ENCODE measurements at places on chromosomes 6 and 20.

DNA sequence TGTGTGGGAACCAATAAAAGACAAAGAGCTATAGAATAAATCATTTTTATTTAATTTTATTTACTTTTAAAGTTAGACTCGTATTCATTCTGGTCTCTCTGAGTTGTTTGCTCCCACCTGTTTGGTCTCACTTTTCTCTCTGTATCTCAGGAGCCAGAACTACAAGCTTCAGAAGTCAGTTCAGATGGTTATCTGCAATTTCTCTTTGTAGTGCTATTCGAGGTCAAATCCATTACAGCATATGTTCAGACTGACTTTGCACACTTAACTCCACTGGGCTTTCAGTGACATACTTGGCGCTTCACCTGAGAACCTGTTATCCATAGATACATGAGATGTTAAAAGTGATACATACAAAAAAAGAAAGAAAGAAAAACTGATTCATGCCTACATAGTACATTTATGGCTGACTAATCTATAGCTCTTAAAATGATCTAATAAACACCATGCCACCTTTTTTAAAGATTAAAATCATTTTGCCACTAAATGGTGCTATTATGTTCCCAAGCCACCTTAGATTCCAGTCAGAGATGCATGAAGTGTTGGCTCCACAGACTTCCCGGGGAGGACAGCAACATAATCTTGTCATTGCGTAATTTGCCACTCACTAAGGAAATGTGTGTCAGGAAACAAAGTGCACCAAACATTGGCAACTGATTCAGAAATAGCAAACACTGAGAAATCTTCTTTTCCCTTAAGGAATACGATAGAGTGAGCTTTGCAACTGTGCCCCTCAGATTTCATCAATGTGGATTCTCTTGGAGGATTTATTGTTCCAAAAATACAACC, 396.7 kb downstream of the HACE1 start:
- no peak for DNase-seq

- no peak for DNase-seq
These were observed 294.8 kb downstream of the GMDS start for GRCh38 chr6:1950631-1951030.

GRCh38 chr6:131061751-131062119, 1.3 kb downstream of the EPB41L2 start:
- no peak for DNase-seq

- no peak for DNase-seq
These were observed 3.6 kb upstream of the TOX2 start for GRCh38 chr20:43911066-43911465.

DNA sequence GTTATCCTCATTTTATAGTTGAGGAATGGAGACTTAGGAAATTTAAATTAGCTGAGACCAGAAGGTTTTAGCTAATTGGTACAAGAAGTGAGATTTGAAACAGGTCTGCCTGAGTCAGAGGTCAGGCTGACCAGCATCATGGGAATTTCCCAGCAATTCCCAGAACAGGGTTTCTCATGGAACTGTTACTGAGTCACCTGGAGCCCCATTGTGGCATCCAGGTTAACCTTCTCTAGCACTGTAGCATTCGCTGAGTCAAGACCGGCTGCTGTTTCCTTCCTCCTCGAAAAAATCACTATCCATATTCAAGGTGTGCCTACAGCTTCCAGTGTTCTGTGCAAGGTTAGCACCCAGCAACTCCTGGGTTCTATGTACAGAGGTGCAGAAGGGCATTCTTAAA, 238.0 kb upstream of the MAN1A1 start:
- DNase-seq = no peak

DNA sequence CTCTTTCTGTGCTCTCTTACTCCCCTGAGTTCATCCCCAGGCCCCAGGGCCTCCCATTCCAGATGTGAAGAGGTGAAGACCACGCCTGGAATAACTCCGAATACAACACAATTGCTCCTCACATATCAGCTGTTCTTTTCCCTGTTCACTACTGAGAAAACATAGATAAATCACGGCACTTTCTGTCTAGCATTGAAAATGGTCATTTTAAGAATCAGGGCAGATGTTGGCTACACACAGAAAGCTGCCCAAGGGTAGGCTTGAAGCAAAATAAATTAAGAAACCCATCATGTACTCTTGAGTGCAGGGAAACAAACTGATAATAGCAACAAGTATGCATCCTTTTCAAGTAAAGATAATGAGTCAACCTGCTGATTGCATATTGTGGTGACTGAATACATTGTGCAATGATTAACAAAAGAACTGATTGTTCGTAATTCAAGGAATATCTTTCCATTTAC, 382.5 kb downstream of the PRKN start:
- DNase-seq = no peak

DNA sequence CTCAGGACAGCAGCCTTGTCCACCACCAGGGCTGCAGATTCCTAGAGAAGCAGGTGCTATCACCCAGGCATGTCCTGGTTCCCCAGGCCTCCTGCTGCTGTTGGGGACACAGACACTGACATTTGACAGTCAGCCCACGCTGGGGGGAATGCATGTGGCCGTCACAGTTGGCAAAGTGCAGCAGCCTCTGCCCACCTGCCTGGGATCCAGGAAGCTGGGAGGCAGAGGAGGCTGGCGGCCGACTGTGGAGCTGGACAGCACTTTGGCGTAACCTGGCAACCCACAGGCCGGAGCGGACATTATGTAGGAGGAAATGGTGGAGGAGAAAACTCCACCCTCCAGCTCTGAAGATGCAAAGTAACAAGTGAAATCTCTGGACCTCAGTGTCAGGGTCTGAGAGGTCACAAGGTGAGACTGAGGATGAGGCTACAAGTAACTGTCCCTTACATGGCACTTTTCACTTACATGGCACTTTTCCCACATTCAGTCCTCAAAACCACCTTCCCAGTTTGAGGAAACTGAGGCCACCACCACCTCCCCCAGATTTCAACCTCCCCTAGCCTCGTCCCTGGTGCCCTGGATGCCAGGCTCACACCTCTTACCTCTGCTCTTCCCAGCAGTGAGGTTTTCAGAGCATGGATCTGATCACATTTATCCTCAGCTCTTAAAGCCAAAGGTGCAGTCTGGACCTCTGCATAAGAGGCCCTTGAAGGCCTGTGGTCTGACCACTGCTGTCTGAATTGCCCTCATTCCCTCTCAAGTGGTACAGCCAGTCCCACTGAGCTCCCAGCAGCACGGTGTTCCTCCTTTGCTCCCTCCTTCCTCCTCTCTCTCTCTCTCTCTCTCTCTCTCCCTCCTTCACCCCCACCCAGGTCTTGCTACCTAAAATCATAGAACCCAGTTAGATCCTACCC, 8.7 kb downstream of the MAP1LC3A start:
- DNase-seq = no peak

DNA sequence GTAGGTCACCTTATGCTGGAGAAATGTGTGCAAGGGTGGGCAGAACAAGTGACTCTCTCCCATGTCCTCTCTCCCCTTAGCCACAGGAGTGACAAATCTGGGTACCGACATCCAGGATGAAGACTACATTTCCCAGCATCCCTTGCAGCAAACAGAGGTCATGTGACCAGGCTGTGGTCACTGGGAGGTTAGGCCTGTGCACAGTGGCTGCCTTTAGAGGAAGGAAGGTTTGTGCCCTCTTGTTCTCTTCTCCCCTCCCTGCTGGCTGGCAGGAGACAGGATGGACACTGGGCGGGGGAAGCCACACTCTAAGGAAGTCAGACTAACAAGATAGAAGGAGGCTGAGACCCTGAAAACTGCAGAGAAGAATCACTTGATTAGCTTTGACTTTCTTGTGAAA, 360.2 kb downstream of the PREX1 start:
- no peak for DNase-seq

GRCh38 chr20:16438100-16438499, 135.1 kb downstream of the KIF16B start:
- DNase-seq = no peak

- DNase-seq = no peak
These were observed 15.7 kb downstream of the GMDS start for GRCh38 chr6:2229742-2230141.

DNA sequence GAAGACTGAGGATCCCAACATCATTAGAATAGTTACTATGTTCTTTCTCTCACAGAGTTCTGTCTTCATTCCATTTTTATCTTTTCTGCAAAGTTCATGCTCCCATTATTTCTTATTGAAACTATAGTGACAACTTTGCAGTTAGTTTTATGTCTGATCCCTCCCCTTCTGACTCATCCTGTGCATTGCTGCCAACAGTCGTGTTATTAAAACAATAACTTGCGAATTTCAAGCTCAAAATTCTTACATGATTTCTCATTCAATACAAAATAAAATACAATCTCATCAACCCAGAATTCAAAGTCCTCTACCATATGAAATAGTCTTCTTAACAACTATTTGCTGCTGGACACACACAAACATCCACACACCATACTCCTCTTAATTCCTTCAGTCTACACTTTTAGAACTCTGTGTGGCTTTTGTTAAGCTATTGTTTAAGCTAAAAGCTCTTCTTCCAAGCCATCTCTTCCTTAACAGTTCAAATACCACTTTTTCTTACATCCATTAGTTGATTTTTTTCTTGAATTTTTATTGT, 261.4 kb upstream of the IRAK1BP1 start:
- DNase-seq = no peak

GRCh38 chr6:54624779-54625178, 221.8 kb upstream of the FAM83B start:
- DNase-seq = no peak

- no peak for DNase-seq
These were observed 158.3 kb downstream of the TMEM242 start for GRCh38 chr6:157164972-157165371.

GRCh38 chr6:41659935-41660334, 21.7 kb downstream of the MDFI start:
- DNase-seq = no peak

DNA sequence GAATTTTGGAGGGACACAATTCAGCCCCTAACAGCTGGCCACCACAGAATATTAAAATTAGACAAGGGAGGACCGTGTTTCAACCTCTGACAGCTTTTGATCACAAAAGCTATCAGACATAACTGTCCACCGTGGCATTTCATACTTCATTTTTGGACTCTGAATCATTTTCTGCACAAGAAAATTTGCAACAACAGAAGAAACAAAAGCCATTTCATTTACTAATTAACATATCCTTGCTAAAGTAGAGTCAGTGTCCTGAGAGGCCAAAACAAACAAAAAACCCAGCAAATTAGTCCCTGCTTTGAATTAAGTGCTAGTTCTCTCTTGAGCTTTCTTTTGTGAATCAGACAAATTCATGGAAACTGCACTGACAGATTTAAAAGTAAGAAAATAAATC, 17.6 kb upstream of the COL12A1 start:
- no peak for DNase-seq

- no peak for DNase-seq
These were observed 9.9 kb downstream of the SERAC1 start for GRCh38 chr6:158158123-158158522.

DNA sequence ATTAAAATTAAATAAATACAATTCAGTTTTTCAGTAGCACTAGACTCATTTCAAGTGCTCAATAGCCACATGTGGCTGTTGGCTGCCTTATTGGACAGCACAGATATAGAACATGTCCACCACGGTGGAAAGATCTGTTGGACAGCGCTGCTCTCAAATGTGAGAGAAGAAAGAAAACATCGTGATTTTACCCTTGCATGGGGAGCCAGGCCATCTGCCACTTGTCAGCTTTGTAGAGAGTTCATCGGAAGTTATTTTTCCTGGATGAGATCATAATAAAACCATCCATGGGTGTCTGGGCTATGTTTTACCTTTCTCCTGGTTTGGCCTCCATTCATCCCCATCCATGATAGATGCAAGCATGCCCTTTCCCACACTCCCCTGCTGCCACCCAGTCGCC, 5.8 kb upstream of the KIF3B start:
- no peak for DNase-seq

GRCh38 chr6:90197854-90198496, 98.7 kb downstream of the BACH2 start:
- DNase-seq = no peak

DNA sequence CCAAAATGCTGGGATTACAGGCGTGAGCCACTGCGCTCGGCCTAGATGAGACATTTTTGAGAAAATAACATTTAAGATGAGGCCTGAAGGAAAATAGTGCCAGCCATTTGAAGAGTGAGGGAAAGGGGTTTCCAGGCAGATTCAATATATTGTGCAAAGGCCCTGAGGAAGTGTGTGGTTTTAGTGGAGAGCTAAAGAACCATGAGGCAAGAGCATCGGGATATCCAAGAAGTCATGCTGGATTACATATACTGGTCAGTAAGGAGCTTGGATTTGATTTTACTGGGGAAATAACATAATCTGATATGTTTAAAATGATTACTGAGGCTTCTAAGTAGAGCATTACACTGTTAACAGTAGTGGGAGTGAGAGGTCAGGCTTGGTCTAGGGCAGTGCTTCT, 47.0 kb downstream of the CARMIL1 start:
- no peak for DNase-seq

DNA sequence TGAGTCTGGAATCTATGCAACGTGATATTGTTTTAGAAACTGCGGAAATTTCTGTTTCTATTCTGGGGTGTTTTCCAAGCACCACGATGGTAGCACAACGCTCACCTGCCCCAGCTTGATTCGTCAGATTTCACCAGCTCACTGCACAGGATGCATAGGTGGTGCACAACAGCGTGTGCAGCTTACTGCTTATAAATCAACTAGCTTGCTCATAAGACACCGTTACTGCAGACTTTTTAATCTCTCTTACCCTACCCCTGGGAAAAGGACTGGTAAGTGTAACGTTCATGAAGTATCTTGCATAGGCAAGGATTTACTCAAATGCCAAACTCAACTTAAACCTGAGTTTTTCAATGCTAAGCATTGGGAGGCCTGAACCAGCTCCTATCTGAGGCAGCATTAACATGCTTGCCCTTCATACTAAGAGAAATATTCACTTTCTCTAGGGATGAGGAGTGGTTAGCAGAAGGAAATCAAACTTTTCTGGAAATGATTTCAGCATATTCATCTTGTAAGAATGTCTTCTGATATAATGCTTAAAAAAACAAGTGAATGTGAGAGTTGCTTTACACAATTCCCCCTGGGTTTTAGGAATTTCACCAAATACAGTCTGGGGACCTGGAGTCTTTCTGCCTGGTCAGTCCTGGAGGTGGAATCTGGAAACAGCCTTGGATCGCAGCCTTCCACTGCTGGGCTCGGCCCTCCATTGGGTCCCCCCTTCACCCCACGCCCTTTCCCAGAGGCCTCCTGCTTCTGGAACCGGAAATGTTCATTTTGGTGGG, 100.6 kb downstream of the DACT2 start:
- DNase-seq = no peak

- no peak for DNase-seq
These were observed 399.8 kb downstream of the CDC5L start for GRCh38 chr6:44787254-44787834.

DNA sequence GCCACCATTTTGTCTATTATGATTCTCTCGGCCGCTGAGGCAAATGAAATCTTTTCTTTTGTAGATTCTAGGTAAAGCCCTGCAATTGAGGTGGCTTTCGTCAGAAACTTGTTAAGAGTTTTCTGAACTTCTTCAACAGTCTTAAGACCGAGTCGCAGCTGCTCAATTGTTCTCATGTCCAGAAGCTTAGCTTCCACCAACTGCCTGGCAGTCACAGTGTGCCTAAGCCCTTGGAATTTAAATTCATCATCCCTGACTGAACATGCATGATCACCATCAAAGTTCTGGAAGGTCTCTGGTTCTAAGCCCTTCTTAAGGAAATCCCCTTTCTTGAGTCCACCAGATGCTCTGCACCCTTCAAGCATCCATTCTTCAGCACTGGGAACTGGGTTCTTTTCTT, 25.7 kb downstream of the DST start:
- no peak for DNase-seq
